ENCODE measurements at places on chromosomes 5 and 9.

DNA sequence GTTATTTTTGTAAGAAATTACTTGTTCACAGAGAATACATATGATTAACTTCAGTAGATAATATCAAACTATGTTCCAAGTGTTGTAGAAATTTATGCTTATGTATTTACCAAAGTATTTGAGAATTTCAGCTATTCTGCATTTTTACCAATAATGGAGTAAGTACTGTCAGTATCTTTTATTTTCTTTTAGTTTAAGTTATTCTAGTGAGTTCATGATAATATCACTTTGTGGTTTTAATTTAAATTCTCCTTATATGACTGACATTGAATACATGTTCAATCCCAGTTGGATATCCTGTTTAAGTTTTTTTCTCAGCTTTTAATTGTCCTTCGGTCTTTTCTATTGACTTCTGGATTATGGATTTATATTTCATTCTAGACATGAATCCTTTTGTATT, 1024.6 kb downstream of the EFNA5 start:
- DNase-seq = no peak

DNA sequence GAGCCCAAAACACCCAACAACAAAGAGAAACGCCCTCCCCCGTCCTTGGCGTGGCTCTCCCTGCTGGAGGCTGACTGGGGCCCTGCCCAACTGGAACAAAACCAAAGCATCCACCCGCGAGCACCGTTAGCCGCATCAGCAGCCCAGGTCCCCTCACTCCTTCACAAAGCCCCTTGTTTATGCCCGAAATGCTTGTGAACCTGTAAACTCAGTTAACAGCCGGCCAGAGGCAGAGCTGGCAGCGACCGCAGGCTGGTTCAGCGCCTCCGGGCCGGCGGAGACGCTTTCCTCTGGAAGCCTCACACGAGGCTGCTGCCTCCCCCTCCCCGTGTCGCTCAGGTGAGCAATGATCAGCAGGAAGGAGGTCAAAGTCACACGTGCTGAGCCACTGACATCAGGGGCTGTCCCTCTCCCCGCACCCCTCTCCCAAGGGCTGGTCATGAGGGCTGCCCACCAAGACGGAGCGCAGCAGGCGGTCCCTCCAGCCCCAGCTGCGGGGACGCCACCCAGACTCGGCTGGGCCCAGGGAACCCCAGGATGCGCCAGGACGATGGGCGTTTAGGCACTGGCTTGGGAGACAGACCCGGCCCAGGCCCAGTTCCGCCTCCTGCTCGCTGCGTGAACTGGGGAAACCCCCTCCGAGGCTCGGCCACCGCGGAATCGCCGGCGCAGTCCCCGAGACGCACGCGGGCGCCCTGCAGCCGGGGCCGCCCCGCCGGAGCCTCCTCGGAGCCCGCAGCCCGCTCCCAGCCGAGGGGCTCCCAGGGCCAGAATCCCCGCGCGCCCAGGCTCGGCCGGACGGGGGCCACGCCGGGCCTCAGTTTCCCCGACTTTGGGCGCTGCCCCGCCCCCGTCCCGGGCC, 563 bp downstream of the SNAPC4 start:
- DNase-seq = no peak

DNA sequence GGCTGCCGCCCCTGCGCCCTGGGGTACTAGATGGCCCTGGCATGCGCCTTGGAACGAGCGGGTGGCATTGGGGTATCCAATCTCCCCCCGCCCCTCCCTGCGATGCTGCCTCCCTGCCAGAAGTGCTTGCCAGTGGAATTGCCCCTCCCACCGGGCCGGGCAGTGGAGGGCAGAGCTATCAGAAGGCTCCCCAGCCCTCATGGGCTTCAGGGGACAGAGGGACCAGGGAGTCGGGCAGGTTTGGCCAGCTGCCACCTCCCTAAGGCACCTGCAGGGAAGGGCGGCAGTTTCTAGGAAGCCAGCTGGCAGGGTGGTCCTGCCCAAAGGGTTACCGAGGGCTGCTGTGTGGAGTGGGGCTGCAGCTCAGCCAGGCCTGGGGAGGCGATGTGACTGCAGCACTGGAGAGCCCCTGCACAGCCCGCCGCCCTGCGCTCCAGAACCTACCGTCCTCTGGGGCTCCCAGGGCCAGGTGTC, 52.8 kb upstream of the EGFL7 start:
- no peak for DNase-seq

GRCh38 chr5:116343961-116344360, 230.7 kb downstream of the SEMA6A start:
- no peak for DNase-seq

- DNase-seq = no peak
Measured at GRCh38 chr9:121820286-121821005, 169.0 kb downstream of the DAB2IP start.

- peak; percentile 51 for DNase-seq
Measured at GRCh38 chr5:81422671-81423070, 28.7 kb upstream of the ACOT12 start.

All from fibroblast of skin of left quadriceps (primary cell).